ENCODE measurements at places on chromosomes 6 and 20. TPM values are rescaled to one million over a fixed set of nuclear protein-coding genes. Genes with fewer than 3 reads are reported as not detected.

MRAP2 gene
- total RNA-seq: 65.1 TPM

GRCh38 chr6:109331081-109331480 lies 51.2 kb downstream of the CD164 start:
- DNase-seq: no peak

OPRL1 gene
- total RNA-seq: 0.78 TPM

PNPLA1 gene
- 0.23 TPM for total RNA-seq

DNA sequence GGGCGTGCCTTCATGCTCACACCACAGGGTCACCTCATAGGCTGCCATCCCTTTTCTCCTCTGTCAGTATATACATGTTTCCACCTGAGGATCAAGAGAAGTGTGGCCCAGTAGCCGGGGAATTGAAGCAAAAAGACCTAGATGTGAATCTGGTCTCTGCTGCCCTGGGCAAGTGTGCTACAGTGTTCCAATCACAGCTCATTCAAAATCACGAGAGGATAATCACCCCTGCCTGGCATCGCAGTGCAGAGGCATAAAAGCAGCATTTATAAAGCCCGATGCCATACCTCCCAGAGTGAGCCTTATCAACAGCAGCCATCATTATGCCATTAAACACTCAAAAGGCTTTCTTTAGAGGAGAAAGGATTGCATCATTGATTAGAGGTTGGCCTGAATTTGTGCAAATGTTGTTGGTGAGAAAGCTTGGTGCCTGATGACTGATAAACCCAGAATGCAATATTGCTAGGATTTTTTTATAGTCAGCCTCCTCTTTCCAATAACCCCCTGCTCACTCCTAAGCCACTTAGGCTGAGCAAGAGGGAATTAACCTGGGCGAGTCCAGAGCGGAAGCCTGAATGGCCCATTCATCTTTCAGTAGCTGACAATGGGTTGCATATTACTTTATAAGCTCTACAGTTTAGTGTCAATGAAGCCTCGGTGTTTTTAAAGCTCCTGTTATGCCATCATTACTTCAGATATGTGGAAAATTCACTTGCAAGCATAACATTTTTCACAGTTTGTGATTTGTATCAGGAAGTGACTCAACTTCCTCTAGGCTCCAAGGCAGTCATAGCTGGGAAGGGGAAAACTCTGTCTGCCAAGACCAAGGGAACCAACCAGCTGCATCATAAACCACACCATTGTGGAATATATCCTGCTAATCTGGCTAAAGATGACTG lies 92.5 kb upstream of the NXT1 start:
- DNase-seq: no peak

All from aorta (tissue), 5 donors.